ENCODE measurements at places on chromosomes 6 and 20.

DNA sequence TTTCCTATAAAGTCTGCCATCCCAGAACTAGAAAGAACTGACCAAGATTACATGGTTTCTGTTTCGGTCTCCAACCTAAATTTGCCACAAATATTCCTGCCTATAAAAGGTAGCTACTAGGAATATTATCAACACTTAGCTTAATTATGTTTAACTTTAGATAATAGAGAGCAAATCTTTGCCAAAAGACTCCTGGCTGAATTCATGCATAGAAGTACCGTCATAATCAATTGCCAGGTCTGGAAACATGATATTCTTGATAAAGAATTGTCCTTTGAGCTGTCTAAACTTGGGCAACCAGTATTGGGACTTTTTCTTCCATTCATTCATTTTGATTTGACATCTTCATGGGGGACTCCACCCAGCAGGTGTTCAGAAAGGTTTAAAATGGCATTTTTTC, 22.4 kb downstream of the CALHM6 start:
- no peak for DNase-seq

GRCh38 chr20:32632461-32633354, 41.0 kb downstream of the C20orf203 start:
- DNase-seq = no peak

DNA sequence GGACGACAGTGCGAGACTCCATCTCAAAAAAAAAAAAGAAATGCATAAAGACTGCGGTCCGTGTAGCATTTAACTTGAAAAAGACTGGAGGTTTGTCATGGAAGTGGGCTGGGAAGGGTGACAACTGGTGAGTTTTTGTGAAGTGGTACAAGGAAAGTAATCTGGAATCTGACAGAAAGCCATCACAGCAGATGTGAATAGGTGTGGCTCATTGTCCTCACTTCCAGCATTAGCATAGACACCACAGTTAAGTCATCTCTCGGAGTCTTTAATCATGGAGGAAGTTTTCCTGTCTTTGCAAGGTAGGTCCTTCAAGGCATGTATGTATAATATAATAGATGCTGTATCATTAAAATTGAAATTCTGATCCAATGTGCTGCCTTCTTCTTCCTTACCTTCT, 453.2 kb downstream of the TFAP2A start:
- DNase-seq = no peak

DNA sequence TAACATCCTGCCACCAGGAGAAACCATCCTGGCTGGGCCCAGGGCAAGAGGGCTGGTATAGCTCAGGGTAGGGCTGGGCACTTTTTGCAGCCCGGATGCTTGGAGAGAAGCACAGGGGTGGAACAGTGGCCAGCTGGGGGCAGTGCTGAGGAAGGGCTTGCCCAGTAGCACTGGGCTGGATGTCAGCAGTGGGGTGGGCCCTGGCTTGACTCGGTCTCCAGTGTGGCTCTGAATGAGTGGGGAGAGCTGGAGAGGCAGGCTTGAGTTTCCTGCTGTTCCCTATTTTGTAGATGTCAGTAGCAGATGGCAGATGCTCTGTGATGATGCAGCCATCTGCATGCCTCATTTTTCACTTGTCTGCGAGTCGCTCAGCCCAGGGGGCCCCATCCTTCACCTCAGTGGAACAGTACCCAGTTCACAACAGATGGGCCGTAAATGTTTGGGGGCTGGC, 56.3 kb upstream of the TULP1 start:
- DNase-seq = peak; percentile 35

Measured in activated T-cell treated with anti-CD3 and anti-CD28 coated beads, Interleukin-2, amount 50 U/mL, for 1 hour (primary cell).